Smooth muscle cell of bladder (primary cell): ENCODE measurements at places on chromosomes 6 and 20. TPM values are rescaled to one million over a fixed set of nuclear protein-coding genes. Genes with fewer than 3 reads are reported as not detected.

The C4A gene
- total RNA-seq, result 7.3 and 11.3 TPM in 2 replicates

The SNAI1 gene
- total RNA-seq, result 0.43 and 0.92 TPM in 2 replicates

The GPR6 gene
- total RNA-seq, result not detected in 2 replicates

The UCKL1 gene
- 14.5 and 15.9 TPM in 2 replicates for total RNA-seq

The SLC17A2 gene
- not detected in 2 replicates for total RNA-seq

The EGFL8 gene
- 0.57 and 1.2 TPM in 2 replicates for total RNA-seq

The TMEM200A gene
- 35.3 and 86.4 TPM in 2 replicates for total RNA-seq

The RSPO4 gene
- not detected in 2 replicates for total RNA-seq

The MAS1 gene
- under 0.01 and 0.09 TPM in 2 replicates for total RNA-seq

The IL20RA gene
- 0.14 and 0.55 TPM in 2 replicates for total RNA-seq

The RIN2 gene
- total RNA-seq, result 48.9 and 57.3 TPM in 2 replicates

The HRH3 gene
- total RNA-seq, result not detected in 2 replicates

The SPEF1 gene
- 0.14 and 0.28 TPM in 2 replicates for total RNA-seq

The NDRG3 gene
- total RNA-seq, result 17.8 and 18.6 TPM in 2 replicates
